ENCODE measurements at places on chromosomes 7 and 10.

GRCh38 chr7:153496257-153496656 lies 555.9 kb upstream of the DPP6 start:
- no peak for DNase-seq

DNA sequence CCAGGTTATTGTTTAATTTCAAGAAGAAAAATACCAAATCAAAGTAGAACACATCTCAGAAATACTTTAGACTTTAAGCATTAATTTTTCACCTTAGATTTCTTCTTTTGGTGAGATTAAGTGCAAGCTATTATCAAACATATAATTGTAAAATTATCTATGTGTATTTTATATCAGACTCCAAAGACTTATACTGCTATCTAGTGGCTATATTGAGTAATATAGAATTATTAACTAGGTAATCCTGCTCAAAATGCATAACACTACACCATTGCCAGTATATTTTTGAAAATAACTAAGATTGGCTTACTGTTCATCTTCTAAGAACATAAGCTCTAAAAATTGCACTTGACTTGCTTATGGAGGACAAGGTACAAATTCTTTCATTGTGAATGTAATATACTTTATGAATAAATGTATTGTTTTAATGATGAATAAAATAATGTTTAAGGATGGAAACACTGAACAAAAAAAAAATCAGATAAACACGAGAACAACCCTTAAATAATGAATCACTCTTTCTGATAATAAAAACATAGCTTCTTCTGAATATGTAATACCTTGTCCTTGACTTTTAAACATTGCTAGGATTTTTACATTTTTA lies 86.7 kb upstream of the GNAI1 start:
- DNase-seq, result no peak

GRCh38 chr10:3846736-3847135 lies 61.7 kb upstream of the KLF6 start:
- no peak for DNase-seq

- no peak for DNase-seq
Observed at GRCh38 chr10:34061841-34062240, 727.4 kb upstream of the NRP1 start.

Data from activated CD8-positive, alpha-beta memory T cell treated with anti-CD3 and anti-CD28 coated beads, Interleukin-2, amount 10 ng/mL, durations not matched to agents 7 days and 5 days (primary cell).